CD4-positive, alpha-beta T cell treated with Interleukin-6 for 4 hours (primary cell): ENCODE measurements at places on chromosomes 13 and 19.
A peak's percentile ranks its signal among the peaks of the same experiment; 100 is the strongest.

DNA sequence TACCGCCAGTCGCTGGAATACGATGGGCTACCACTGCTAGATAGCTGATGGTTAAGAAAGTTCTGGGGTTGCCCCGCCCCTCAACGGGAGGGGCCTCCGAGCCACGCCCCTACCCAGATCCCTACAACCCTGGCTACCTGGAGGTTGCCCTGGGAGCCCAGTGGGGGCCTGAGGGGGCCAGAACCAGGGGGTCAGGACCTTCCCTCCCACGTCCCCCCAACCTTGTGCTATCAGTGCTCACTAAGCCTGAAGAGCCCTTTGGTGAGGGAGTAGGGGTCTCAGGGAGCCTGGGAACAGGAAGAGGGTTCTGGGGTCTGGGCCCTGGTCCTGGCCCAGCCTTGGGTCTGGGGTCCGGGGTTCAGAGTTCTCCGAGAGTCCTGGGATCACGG lies 8.9 kb downstream of the OCEL1 start:
- DNase-seq = peak; percentile 79

GRCh38 chr13:23612182-23612581 lies 42.0 kb downstream of the TNFRSF19 start:
- DNase-seq = no peak

DNA sequence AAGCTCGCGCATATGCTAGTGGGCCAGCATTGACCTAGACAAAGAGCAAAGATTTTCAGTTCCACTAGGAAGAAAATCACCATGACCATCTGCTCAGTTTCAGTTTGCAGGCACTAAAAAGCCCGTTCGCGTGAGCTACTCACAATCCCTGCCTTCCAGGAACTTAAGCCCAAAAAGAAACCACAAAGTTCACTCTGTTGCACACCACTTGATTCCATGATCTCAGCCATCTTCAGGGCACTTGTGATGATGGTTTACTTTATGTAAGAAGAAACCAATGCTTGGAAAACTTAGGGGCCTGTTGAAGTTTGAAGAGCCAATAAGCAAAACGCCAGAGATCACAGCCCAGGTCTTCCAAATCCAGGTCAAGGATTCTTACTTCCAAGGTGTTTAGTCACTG lies 45.0 kb upstream of the SLC15A1 start:
- DNase-seq = no peak

- no peak for DNase-seq
These were observed 23.4 kb upstream of the ZNF561 start for GRCh38 chr19:9644472-9644871.

DNA sequence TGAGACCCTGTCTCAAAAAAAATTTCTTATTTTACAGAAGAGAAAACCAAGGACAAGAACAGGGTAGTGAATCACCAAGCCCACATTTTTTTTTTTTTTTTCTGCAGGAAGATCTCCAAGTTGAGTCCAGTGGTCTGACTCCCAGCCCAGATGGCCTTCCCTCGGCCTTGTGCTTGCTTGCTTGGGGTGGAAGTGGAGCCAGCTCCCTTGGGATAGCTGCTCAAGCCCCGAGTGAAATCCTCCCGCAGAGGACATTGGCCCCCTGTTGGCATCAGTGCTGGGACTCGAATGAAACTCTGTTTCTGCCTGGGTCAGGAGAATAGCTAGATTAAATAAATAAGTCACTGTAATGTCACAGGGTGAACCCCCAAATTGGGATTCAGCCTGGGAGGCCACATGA lies 9.4 kb upstream of the NUP62 start:
- DNase-seq = no peak
